Stimulated activated CD4-positive, alpha-beta T cell treated with anti-CD3 and anti-CD28 coated beads, Interleukin-15, amount 100 ng/mL, for 24 hours (primary cell): ENCODE measurements at places on chromosomes 6 and 20.

- no peak for DNase-seq
Observed at GRCh38 chr20:17010181-17010580, 216.7 kb upstream of the PCSK2 start.

DNA sequence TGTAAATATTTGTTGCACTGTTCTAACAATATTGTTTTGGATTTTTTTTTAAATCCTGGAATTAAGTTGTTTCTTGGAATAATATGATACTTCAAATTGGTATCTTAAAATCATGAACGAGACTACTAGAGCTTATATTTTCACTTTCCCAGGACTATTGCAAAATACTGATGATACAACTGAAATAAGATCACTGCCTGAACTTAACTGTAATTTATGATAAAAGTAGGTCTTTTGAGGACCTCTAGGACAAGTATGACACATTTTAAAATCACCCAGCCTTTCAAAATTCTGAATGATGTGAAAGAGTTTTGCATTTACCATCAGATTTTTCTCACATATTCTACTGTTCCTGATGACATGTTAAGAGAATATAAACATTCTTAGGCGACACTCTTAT lies 8.6 kb upstream of the UBE2J1 start:
- no peak for DNase-seq

DNA sequence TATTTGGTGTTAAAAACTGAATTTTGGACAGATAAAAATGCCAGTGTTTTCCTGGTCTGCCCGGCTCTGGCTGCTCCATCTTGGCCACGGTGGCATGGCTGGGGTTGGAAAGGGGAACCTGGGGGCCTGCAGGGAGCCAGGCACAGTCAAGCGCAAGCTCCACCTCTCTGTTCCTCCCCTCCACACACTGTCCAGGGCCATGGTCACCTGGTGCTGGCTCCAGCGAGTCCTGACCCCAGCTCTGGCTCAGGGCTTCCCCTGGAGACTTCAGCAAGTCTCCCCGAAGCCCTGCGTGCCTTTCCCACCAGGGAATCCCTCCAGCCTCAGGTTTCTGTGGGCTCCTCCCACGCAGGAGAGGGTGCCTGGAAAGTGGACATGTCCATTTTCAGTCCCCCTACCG lies 298.5 kb downstream of the QKI start:
- DNase-seq = no peak

- no peak for DNase-seq
Observed at GRCh38 chr6:118277631-118278030, 270.5 kb upstream of the PLN start.

DNA sequence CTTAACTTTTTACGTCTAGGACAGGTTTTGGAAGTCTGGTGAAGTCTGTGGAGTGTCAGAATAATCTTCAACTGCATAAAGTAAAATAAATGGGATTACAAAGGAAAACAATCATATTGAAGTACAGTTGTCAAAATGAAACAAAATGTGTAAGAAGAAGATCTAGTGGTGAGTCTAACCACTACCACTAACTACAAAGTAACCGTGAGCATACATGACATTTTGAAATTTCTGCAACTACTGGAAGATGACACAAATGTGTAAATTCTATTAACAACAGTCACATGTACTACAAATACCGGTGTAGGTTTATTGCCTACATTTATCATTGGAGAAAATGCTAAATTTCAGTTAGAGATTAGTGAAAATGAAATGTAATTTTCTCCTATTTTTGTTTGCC lies 29.7 kb downstream of the VPS52 start:
- DNase-seq = no peak

DNA sequence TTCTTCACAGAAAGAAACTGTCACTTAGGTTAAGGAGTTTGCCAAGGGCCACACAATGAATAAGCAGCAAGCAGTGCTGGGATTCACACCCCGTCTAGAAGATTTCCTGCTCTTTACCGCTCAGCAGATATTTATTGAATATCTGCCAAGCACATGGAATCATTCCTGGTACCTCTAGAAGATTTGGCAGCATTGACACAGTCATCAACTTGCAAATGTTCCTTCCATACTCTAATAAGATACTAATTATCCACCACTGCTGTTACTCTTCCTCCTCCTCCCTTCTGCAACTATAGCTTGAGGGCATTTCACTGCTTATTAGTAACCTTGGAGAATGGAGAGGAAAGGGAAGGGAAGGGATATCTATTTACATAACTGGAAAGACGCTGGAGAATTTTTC lies 13.0 kb downstream of the MOXD1 start:
- no peak for DNase-seq

- DNase-seq = no peak
Observed at GRCh38 chr6:42226161-42226611, 8.5 kb upstream of the MRPS10 start.

DNA sequence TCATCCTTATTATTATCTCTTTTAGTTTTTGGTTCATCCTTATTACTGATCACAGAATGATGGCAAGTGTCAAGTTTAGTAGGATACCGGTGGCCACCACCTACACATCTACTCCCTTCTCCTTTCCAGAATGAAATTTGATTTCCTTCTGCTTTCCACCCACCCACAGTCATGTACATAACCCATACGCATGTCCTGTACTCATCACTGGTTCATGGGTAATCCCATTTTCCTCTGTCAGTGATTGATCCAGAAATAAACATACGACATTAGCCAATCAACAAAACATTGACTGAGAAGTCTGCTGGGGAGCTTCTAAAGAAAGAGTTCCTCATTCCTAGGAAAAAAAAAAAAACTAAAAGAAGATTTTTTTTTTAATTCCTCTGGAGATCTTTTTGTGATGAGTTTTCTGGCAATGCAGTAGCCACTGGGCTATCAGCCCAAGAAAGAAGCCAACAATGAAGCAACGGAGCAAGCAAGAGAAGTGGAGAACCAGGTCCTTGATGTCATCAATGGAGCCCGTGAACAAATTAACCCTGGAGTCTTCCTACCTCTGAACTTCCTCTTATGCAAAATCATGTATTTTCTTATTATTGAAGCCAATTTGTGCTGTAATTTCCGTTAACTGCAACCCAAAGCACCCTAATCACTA lies 127.8 kb downstream of the TASP1 start:
- DNase-seq = no peak

GRCh38 chr6:131740161-131740560 lies 29.3 kb upstream of the CTAGE9 start:
- no peak for DNase-seq

DNA sequence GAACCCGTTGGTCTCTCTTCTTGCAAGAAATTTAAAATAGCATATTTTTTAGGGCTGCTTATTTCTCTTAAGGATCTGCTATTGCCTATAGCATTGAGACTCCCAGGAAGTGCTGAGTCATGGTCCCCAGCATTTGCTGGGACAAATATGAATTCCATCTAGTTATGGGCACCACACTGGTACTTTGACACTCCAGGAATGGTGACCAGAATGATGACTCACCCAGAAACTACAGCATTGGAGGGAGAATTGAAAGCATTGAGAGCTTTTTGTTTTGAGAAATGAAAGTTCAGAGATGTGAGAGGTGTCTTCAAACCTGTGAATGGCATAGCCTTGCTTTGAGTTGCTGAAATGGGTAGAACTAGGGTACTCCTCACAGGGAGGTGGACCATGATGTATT lies 699.7 kb downstream of the DHX35 start:
- no peak for DNase-seq
